ENCODE measurements at places on chromosomes 2 and 18. TPM values are rescaled to one million over a fixed set of nuclear protein-coding genes. Genes with fewer than 3 reads are reported as not detected.
A peak's percentile ranks its signal among the peaks of the same experiment; 100 is the strongest.

Gene NEB
- total RNA-seq: 0.98 TPM

GRCh38 chr2:120892967-120893667, 157.4 kb downstream of the GLI2 start:
- DNase-seq: no peak

DNA sequence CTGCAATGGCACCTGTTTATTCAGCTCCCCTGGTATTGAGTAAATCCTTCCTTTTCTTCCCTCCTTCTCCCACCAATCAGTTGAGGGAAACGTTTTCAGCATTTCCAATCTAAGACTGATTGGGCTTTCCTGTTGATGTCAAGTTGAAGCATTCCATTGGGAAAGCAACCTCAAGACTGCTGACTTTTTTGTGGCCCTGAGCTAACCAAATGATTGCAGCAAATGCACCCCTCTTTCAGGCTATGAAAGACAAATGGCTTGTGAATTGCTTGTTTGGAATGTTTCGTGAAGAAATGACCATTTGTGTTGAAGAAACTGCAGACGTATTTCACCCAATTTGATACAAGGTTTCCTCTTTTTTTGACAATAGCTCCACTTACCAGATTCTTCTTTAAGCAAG, 303.5 kb downstream of the EPHA4 start:
- no peak for DNase-seq

Gene PAIP2B
- total RNA-seq: 16.8 TPM

DNA sequence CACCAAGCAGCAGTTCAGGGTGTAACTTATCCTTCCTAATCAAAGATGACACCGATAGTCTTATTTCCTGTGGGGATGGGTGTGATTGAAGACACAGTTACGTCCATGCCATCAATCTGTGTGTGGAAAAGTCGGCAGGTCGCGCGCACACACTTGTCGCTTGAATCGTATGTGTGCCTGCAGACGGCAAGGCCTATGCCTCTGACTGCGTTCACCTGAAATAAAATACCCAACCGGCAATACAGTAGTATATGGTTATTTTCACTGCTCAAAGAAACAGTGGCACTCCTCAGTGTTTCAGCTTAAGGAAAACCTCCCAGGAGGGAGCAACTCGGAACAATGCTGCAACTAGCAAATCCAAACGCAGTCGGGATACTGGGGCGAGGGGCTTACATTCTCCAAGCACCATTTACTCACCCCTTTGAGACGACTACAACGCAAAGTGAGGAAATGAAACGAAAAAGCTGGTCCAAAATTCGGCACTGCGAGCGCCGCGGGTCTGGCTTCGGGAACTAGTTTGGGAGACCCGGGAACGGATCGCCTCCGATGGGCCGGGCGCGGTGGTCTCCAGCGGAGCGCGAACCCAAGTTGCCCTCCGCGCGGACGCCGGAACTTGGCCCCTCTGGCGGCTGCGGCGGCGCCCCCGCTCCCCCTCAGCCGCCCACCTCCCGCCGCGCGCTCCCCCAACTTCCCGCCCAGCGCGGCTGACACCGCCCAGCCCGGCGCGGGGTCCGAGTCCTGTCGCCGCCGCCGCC, 675 bp downstream of the PRKD3 start:
- peak; percentile 49 for DNase-seq

Gene RAB12
- total RNA-seq: 49.4 TPM

GRCh38 chr2:172207911-172208310, 105.2 kb upstream of the DLX2 start:
- no peak for DNase-seq

DNA sequence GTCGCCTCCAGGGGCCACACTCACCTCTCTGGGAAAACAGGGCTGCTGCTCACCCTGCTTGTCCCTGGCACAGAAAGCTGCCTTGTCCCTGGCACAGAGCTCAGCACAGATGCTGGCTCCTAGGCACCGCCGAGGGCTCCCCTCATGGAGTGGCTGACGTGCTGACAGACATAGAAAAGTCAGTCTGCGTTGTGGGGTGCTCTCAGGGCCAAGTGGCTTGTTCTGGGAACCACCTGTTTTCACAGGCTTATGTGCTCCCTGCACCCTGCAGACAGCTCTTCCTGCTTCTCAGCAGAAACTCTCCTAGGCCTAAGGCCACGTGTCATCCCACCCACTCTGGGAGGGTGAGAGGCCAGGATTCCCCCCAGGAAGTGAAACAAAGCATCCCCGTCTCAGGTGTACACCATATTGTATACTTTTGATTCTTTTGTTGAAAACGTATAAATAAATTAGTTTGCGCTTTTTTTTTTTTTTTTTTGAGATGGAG, 84.7 kb upstream of the TMEM200C start:
- peak; percentile 25 for DNase-seq

DNA sequence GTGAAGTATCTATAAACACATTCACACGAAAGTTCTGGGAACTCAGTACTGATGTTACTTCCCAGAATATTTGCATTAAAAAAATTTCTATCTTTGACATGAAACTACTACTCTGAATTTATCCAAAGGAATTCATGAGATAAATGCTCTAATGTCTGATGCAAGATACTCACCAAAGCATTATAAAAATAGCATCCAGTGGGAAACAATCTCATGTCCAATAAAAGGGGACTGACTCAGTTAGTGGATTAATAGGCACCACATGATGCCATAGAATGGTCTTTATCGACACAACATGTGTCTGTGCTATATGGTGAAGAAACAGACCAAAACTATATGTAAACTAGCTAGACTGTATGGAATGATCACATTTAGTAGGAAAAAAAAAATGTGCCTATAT, 33.9 kb downstream of the LAMA3 start:
- no peak for DNase-seq

All from H9 (cell line).